Activated CD4-positive, alpha-beta T cell treated with anti-CD3 and anti-CD28 coated beads, Interleukin-2, amount 10 ng/mL, durations not matched to agents 7 days and 5 days (primary cell): ENCODE measurements at places on chromosomes 4 and X. TPM values are rescaled to one million over a fixed set of nuclear protein-coding genes. Genes with fewer than 3 reads are reported as not detected.

The TRIML2 gene
- not detected for total RNA-seq

The PLS3 gene
- total RNA-seq = 0.29 TPM

DNA sequence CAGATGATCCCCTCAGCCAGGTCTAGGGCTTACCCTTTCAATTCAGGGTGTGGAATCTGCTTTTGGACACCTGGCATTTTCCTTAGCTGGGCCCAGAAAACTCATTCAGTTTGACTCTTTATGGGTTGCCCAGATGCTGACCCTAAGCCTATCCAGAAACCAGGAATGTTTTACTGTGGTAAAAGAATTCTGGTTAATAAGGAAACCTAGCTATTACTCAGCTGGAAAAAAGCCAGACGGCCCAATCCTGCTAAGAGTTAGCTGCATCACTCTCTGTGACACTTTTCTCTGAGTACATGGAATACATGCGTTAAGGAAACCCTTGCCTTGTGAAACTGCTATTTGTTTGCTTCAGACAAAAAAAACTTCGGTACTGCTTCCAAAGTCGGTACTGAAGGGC lies 28.0 kb downstream of the ING2 start:
- no peak for DNase-seq

The AWAT2 gene
- total RNA-seq = not detected
